ENCODE measurements at places on chromosomes 5 and 9.

DNA sequence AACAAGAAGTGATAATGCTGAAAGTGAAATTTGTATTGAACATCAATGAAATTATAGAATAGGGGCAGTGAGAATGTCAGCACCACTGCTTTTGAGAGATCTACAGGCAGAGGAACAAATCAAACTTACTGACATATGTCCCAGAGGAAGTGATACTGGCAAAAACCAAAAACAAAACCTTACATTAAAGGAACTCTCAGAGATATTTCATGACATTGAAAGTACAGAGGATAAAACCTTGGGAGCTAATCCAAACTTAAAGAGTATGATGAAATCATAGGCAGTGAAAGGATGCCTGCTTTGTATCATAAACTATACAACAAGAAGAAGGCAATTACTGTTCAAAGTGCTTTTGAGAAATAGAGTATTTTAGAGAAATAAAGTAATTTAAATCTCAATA lies 90.4 kb upstream of the SV2C start:
- H3K4me3 ChIP-seq, result no peak overlapping the region
- H3K4me1 ChIP-seq, result no peaks in the 10 kb centered on the region
- H3K36me3 ChIP-seq, result peaks cover 1% of the 10 kb centered on the region

DNA sequence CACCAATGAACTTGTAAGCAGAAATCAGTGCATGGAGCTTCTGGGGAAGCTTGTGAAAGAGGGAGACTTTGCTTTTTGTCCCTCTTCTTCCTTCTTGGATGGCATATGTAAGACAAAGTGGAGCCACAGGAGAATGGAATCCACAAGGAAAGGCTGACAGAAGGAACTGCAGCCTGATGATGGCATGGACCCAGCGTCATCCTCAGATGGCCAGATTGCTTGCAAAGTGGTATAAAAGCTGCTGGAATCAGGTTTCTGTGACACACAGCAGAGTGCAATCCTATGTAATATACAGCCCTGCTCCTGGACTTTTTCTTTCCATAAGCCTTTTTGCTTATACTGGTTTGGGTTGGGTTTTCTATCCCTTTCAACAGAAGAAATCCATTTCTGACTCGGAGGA lies 31.4 kb upstream of the SPARC start:
- peaks cover 18% of the 10 kb centered on the region for H3K4me1 ChIP-seq
- H3K36me3 ChIP-seq, result no peaks in the 10 kb centered on the region
- H3K27ac ChIP-seq, result no peak overlapping the region
- H3K4me3 ChIP-seq, result no peak overlapping the region
- no peaks in the 10 kb centered on the region for H3K27me3 ChIP-seq
- no peak for DNase-seq

DNA sequence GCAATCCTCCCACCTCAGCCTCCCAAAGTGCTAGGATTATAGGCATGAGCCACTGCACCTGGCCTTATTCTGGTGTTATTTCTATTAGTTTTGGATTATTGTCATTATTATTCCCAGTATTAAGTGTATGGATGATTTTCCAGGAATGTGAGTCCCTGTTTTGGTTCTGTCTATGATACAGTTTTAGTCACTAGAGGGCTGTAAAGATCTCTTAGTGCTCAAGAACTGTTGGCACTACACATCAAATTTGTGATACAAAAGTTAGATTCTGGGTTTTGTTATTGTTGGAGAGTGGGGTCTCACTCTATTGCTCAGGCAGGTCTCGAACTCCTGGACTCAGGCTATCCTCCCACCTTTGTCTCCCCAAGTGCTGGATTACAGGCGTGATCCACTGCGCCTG lies 12.1 kb downstream of the CCL28 start:
- peaks cover 13% of the 10 kb centered on the region for H3K36me3 ChIP-seq
- no peak overlapping the region for H3K4me3 ChIP-seq
- H3K4me1 ChIP-seq, result peaks cover 29% of the 10 kb centered on the region
- H3K27ac ChIP-seq, result no peak overlapping the region

DNA sequence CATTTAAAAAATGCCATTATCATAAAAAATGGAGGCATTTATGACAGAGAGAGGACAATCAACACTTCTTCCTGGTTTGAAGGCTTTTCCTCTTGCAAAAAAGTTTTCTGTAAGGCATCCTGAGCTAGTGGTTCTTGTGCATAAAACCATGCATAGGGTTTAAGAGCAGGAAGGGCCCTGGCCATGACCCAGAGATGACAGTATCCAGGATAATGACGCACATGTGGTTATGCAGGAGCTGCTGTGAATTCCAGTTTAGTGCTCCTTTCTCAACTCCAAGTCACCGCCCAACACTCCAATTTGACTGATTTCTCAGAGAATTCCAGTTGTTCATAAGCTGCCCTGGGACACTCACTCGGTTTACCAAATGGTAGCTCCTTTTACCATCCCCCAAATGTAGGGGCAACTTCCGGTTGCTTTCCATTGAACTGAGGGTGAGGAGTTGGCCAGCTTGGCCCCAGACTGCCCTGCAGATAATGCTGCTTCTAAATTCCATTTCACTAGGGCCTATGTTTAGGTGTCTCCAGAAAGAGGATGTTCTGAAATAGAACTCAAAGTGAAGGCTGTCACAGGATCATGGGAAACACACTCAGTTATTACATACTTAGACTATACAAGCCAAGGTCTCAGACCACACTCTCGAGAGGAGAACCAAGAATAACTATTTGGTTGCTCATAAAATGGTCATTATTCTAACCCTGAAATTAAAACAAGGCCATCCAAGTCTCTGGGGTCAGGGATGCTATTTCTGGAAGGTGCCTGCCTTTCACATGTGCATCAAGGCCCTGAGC lies 179.1 kb downstream of the SLIT3 start:
- no peak overlapping the region for H3K27ac ChIP-seq
- H3K36me3 ChIP-seq, result no peaks in the 10 kb centered on the region
- no peak overlapping the region for H3K4me3 ChIP-seq
- DNase-seq, result no peak

- peaks cover 20% of the 10 kb centered on the region for H3K27me3 ChIP-seq
- H3K27ac ChIP-seq, result no peak overlapping the region
- no peaks in the 10 kb centered on the region for H3K36me3 ChIP-seq
- H3K4me3 ChIP-seq, result no peak overlapping the region
- no peak for DNase-seq
- no peaks in the 10 kb centered on the region for H3K4me1 ChIP-seq
Measured at GRCh38 chr5:139837711-139838380, 42.2 kb downstream of the PSD2 start.

- H3K4me1 ChIP-seq, result peaks cover 15% of the 10 kb centered on the region
- H3K27me3 ChIP-seq, result peaks cover 2% of the 10 kb centered on the region
- no peak for DNase-seq
- H3K36me3 ChIP-seq, result no peaks in the 10 kb centered on the region
Measured at GRCh38 chr5:91146230-91146629, 236.9 kb downstream of the ARRDC3 start.

DNA sequence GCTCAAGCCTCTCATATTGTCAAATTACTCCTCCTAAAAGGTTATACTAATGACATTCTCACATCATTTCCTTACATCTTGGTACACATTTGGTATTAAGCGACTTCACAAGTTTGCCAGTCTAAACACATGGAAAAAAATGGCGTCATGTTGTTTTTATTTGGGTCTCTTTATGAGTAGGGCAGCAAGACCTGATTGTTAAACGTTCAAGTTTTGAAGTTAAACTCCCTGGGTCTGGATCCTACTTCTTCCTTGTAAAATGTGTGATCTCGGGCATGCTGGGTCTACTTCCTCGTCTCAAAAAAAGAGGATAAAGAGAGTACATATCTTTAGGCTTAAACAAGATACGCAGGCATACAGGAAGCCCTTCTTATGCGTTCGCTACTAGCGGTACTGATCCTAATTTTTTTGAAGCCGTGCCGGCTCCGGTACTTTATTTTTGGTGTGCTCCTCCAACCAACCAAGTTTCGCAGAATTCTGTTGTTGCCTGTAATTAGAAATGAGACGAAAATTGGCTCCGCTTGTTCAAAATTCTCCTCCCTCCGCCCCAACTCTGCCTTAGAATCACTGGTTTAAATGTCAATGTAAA lies 596 bp upstream of the CDC37L1 start:
- H3K36me3 ChIP-seq, result peaks cover 6% of the 10 kb centered on the region
- peaks cover 10% of the 10 kb centered on the region for H3K4me1 ChIP-seq
- no peaks in the 10 kb centered on the region for H3K27me3 ChIP-seq

- no peak overlapping the region for H3K4me3 ChIP-seq
- no peaks in the 10 kb centered on the region for H3K4me1 ChIP-seq
- no peaks in the 10 kb centered on the region for H3K36me3 ChIP-seq
- no peak for DNase-seq
- no peak overlapping the region for H3K27ac ChIP-seq
Measured at GRCh38 chr9:92463984-92464383, 18.3 kb downstream of the ASPN start.

- H3K27ac ChIP-seq, result no peak overlapping the region
- H3K4me1 ChIP-seq, result no peaks in the 10 kb centered on the region
- no peaks in the 10 kb centered on the region for H3K27me3 ChIP-seq
- DNase-seq, result no peak
- H3K4me3 ChIP-seq, result no peak overlapping the region
Measured at GRCh38 chr9:136011703-136012496, 50.7 kb upstream of the UBAC1 start.

GRCh38 chr9:104850786-104851545 lies 77.0 kb downstream of the ABCA1 start:
- H3K36me3 ChIP-seq, result no peaks in the 10 kb centered on the region
- no peaks in the 10 kb centered on the region for H3K27me3 ChIP-seq
- no peaks in the 10 kb centered on the region for H3K4me1 ChIP-seq
- no peak overlapping the region for H3K4me3 ChIP-seq
- H3K27ac ChIP-seq, result no peak overlapping the region
- DNase-seq, result no peak

DNA sequence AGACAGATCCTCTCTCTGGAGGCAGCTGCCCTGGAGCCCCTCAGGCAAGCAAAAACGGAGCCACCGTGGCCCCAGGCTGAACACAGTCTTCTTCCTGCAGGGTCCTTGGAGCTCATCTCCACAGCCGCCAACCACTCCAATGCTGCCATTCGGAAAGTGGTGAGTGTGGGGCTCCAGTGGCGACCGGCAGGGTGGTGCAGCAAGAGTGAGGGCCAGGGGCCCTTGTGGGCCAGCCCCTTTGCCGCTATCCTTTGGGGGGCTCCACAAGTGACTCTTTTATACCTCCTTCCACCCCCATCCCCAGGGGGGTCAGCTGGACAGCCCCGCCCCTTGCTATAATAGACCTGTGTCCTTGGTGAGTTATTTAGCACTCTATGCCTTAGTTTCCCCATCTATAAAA lies 47.4 kb upstream of the SUSD3 start:
- no peaks in the 10 kb centered on the region for H3K27me3 ChIP-seq
- H3K27ac ChIP-seq, result no peak overlapping the region
- no peak overlapping the region for H3K4me3 ChIP-seq
- DNase-seq, result no peak
- no peaks in the 10 kb centered on the region for H3K4me1 ChIP-seq

DNA sequence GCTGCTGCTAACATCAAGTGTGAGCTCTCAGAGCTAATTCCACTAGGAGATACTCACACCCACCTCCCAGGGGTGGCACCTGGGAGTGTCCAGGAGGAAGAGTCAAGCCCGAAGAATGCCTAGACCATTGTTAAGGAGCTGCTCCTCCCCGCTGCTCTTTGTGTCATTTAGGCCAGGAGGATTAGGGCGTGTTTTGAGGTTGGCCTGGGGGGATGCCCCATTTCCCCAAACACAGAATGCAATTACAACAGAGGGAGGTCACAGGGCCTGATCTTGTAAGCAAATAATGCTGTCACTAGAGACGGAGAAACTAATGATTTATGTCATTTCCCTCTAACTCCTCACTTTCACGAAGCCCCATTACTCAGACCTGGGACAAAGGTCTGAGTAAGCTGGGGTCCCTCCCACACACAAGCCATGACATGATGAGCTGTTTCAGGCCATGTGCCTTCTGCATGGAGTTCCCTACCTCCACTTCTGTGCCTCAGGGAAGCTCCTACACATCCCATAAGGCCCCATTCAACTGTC lies 312.5 kb downstream of the ACTL7B start:
- H3K27me3 ChIP-seq, result no peaks in the 10 kb centered on the region
- no peak overlapping the region for H3K27ac ChIP-seq
- no peak for DNase-seq

DNA sequence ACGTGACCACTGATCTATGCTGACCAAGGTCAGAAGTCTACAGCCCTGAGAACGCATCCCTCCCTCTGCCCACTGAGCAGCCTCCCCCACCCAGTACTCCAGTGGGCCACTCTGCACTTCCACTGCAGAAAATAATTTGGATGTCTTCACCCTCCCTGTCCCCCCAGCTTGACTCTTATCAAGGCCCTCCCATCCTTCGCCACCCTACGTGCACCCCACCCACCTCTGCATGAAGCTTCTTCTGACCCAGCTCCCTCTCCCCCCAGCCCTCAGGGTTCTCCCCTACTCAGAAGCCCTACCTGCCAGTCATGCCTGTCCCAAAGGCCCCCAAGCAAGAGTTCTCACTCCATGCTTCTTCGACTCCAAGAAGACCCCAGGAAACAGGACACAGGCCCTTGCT lies 138.5 kb upstream of the FSTL4 start:
- peaks cover 7% of the 10 kb centered on the region for H3K27me3 ChIP-seq
- H3K4me3 ChIP-seq, result no peak overlapping the region
- no peaks in the 10 kb centered on the region for H3K36me3 ChIP-seq

- H3K27me3 ChIP-seq, result peaks cover 5% of the 10 kb centered on the region
- H3K4me3 ChIP-seq, result no peak overlapping the region
- DNase-seq, result no peak
- no peaks in the 10 kb centered on the region for H3K4me1 ChIP-seq
Measured at GRCh38 chr9:68472119-68472518, 68.6 kb downstream of the TMEM252 start.

DNA sequence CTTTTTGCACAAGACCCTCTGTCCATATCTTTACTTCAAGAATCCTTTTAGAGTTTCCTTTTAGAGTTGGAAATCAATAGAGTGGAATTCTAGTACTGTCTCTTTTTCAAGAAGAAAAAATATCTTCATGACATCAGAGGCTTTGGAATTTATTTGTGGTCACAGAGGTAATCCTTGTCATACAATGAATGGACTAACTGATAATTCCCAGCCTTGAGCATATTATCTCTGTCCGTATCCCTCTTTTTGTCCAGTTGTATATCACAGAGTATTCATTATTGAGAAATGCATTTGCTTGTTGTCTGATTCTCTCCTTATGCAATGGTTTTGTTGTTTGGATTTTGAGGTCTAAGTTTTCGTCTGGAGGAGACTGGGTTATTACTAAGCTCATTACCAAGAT lies 82.0 kb upstream of the HAPLN1 start:
- H3K4me1 ChIP-seq, result no peaks in the 10 kb centered on the region

DNA sequence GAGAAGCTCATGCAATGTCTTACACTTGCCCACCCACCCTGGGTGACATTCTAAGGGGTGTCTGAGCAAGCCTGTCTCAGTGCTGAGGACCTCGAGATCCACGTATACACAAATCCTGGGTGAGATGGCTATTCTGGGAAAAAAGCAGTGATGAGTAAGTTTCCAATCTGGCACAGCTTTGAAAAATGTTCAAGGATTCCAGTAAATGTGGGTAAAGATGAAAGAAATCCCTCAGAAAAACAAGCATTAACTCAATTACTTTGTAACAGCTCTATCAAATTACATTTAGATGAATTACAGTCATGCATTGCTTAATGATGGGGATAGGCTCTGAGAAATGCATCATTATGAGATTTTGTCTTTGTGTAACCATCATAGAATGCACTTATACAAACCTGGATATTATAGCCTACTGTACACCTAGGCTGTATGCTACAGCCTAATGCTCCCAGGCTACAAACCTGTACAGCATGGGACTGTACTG lies 26.9 kb downstream of the GOLM1 start:
- H3K27me3 ChIP-seq, result no peaks in the 10 kb centered on the region
- peaks cover 33% of the 10 kb centered on the region for H3K4me1 ChIP-seq
- H3K27ac ChIP-seq, result no peak overlapping the region
- no peaks in the 10 kb centered on the region for H3K36me3 ChIP-seq
- H3K4me3 ChIP-seq, result no peak overlapping the region
